ENCODE measurements at places on chromosomes 2 and 18.

GRCh38 chr2:9800975-9801726, 42.1 kb upstream of the TAF1B start:
- DNase-seq: no peak

GRCh38 chr18:10090668-10091067, 176.9 kb downstream of the VAPA start:
- no peak for DNase-seq

DNA sequence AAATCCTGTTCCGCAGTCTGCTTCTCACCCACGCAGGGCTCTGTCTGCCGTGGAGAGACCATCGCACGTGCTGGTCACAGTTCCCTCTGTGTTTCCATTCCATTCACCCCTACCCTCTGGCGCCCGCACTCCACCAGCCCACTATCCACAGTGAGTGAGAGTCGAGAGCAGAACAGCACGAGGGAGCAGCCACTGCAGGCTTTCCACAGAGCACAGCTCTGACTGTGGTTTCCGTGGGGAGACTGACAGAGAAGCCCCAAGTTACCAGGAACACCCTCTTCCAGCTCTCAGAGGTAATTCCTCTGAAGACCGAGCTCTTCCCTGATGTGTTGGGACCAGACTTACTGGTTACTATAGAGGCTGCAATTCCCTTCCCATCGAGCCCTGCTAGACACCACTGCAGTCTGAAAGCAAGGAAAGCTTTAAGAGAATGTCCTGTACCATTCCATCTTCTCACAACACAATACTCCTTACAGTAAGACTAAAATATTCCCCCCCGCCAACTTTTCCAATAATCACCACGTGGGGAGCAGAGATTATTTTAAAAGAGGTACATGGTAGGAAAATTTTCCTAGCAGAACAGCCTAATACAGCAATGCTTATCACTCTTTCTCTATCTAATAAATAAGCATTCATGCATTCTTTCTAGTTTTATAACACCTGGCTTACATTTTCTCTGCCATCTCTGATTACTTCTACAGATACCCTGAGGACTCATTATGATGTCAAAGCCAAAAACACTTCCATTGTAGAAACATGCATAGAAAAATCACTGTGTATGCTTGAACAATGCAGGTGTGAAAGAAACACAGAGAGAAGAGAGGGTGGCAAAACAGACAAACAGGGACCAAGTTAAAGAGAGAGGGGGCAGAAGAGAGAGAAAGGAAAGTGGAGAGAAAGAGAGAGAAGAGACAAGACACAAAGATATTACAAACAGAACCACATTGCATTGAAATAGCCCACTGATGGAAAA, 4.7 kb downstream of the MYT1L start:
- DNase-seq: peak; percentile 55

GRCh38 chr2:201357221-201357620, at the start of gene FLACC1:
TSS of gene FLACC1 (minus strand) at chr2:201357345. CDS start at chr2:201351404, 5,941 bp downstream.
- DNase-seq: no peak

GRCh38 chr18:46073474-46074331, 1.6 kb upstream of the PSTPIP2 start:
- no peak for DNase-seq

- DNase-seq: no peak
Observed at GRCh38 chr2:4898706-4899105, 793.5 kb upstream of the SOX11 start.

DNA sequence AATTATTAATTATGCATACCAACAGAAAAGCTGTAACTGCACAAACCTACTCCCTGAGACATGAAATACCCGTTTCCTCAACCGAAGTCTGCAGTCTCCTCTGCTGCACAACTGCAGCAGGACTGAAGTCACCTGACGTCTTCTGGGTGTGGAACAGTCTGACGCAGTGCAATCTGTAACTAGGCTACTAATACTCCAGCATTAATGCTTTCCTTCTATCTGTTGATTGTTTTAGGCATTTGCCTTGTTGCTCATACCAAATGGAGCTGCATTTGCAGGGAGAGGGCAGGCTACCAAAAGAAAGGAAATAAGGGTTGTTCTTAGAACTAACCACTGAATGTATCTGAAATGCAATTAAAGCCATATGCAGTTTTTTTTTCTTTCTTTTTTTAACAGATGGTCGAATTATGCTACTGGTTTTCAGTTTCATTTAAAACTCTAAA, 40.1 kb downstream of the RTN4 start:
- DNase-seq: no peak

DNA sequence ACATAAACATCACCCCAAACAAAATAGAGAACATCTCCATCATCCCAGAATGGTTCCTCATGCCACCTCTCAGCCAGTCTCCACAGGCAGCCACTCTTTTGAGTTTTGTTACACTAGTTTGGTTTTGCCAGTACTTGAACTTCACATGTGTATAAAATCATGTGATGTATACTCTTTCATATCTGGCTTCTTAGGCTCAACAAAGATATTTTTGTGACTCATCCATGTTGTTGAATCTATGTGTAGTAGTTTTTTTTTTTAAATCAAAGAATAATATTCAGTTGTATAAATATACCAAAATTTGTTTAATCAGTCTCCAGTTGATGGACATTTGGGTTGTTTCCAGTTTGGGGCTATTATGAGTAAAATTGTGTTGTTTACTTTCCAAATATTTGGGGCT, 75.9 kb downstream of the PMS1 start:
- DNase-seq: no peak

GRCh38 chr18:21980744-21981143, 188.6 kb upstream of the GATA6 start:
- DNase-seq: no peak

DNA sequence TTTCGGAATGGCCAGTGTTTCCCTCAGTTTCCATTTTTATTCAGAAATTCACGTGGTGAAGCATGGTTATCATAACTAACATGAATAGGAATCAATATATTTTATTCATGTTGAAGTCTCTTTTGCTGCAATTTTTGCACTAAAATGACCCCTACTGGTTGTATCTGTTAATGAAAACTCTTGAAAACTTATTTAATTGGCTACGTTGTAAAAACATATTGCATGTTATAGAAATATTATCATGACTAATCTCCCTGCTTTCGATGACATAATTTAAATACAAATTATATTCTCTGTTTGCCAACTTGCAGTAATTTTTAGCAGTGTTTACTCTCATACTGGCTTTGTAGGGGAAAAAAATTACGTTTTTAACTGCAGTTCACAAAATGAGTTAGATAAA, 3.5 kb downstream of the CRIM1 start:
- no peak for DNase-seq

DNA sequence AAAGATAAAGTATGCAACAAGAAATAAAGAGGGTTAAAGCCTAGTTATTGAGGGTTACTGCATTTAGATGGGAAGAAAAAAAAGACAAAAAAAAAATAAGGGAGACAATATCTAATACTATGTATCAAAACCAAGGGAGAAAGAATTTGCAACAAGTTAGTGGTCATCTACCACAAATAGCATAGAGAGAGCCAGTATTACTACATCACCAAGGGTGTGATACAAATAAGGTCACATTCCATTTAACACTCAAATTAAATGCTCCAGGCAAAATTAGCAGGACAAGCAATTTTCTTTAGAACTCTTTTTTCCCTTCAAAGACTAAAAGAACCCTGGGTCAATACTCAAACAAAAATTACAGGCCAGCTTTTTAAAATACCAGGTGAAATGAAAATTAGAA, 115.1 kb upstream of the GULP1 start:
- no peak for DNase-seq

DNA sequence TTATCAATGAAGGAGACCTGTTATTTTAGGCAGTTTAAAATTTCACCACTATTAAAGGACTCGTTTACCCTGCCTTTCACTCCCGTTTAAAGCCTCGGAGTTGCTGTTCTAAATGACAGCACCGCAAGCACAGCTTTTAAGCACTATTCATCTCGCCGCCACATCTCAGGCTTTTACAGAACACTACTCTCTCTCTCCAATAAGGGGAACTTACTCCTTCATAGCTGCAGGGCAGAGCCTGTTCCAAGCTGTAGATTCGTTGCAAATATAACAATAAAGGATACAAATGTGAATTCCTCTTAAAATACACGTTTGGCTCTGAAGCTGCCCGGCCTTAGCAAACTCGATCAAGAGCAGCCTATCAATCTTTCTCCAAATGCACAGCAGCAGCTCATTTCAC, 271.8 kb downstream of the ZNF521 start:
- DNase-seq: no peak

GRCh38 chr18:10679557-10680270, 153.9 kb downstream of the NAPG start:
- DNase-seq: no peak

DNA sequence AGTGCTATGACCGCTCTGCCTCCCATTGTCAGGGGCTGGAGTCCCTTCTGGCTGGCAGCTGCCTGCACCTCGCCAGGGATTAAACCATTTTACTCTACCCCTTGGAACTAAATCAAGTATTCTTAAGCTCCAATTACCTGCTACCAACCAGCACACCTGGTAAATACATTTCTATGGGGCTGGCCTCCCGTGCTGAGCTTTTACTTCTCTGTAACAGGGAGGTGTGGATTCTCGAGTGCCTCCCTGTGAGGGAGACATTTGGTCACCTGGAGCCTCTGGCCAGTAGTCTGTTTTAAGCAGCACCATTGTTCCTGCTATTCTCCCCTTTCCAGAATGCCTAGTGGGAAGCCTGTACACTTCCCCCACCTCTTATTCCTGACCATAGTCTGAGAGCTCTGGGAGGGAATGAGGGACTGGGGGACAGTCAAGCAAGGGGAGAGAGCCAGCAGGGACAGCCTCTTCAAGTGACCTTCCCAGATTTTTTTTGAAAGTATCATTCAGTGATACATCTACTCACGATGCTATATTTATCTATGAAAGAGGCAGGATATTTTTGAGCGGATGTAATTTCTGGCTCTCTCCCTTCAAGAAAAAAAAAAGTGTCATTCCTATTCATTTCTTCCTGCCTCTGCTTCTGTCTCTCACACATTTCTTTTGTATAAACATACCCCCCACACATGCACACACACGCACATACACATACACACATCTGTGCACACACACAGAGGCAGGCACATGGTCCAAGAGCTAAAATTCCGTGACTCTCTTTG, 112.8 kb downstream of the CAPN13 start:
- no peak for DNase-seq

DNA sequence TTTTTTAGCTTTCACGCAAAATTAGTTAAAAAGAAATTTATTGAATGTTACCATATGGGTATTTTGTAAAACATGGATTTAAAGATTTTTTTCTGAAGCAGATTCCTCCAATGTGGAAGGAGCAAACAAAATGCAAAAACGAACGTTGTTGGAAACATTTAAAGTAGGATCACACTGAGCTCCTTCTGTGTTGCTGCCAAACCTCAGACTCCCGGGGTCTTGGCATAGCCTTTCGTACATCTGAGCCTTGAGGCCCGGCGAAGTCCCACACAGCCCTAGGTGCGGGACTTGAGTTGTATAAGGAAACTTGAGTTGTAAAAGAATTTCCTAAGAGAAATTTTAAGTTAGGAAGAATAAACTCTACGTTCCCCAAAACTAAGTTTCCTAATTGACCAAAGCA, 52.0 kb upstream of the CD226 start:
- no peak for DNase-seq

GRCh38 chr18:73366713-73367112, 498.9 kb upstream of the NETO1 start:
- DNase-seq: no peak

- DNase-seq: no peak
Observed at GRCh38 chr2:160073284-160073888, 11.0 kb upstream of the PLA2R1 start.
